Activated naive CD8-positive, alpha-beta T cell treated with anti-CD3 and anti-CD28 coated beads, Interleukin-2, amount 50 U/mL, for 24 hours (primary cell): ENCODE measurements at places on chromosomes 3 and 15.

DNA sequence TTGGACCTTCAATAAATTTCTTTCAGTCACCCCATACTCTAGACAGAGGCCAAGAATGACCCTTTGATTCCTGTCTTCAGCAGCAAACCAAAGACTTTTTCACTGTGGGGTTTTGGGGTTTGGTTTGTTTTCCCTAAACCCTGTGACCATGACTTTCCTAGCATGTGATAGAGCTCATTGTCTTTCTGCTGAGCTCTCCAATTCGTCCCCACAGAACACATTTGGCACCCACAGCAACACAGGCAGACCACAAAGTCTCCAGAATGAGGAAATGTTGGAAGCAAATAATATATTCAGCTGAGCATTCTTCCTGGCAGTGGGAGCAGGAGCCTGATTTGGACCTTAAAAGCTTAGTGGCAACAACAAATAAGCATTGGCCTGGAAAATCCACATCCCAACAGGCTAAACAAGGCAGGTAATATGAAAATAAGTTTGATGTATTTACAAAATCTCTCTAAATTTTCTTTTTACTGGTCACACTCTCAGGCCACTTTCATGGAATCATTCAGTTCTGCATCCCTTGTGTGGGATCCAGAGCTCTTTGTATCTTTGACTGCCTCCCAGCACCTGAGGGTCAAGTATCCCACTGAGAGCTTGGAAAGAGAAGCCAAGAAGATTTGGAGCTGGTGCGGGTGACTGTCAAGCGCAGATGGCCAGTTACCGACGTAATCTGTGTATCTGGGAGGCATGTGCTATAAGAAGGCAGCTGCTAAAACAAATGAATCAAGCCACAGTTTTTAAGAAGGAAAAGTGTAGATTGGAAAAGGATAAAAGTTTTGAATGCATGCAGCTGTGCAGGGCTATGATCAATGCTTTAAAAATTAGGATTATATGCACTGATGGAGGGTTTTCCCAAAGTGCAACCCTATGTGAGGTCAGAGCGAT, 36.5 kb upstream of the CPB1 start:
- DNase-seq, result no peak

- DNase-seq, result no peak
These were observed 32.4 kb upstream of the PIK3R4 start for GRCh38 chr3:130779031-130779430.

GRCh38 chr15:65512807-65513416, 4.6 kb downstream of the DPP8 start:
- DNase-seq, result no peak

GRCh38 chr3:24519368-24520100, 24.9 kb upstream of the THRB start:
- no peak for DNase-seq
